ENCODE measurements at places on chromosomes 1 and 21.

DNA sequence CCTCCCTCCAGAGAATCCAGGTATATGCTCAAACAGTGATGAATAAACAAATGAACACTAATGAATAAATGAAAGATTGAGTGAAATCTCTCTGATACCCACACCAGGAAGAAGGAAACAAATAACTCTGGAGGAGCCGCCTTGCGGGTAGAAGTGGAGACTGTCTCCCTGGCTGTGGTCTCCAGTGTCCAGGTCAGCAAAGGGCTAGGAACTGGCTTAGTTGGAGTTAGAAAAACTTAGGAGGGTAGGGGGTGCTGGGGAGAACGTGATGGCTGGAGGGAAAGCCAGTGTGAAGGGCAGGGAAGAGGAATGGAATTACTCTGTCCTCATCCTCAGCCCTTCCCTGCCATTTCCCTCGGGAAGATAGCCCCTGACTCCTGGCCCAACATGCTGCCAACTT lies 537 bp downstream of the RHBDL2 start:
- DNase-seq = no peak

GRCh38 chr1:219235903-219236481 lies 62.3 kb downstream of the LYPLAL1 start:
- DNase-seq = no peak

GRCh38 chr1:10160173-10160572 lies 50.2 kb upstream of the KIF1B start:
- no peak for DNase-seq

DNA sequence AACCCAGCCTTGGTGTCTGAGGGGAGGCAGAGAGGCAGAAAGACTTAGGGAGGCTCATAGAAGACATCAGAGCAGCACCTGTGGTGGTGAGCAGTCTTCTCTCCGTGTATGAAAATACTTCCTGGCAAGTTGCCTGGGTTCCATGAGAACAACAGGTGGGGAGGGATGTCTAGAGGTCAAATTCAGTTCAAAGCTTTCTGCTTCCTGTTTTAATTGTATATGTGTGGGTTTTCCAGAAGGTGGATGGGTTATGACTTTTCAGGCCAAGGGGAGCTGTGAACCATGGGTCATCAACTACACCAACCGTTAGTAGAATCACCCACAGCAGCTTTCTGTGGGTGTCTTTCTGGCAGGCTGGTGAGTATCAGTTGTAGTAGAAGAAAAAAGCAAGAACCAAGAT lies 4.1 kb upstream of the FCRL2 start:
- DNase-seq = no peak

DNA sequence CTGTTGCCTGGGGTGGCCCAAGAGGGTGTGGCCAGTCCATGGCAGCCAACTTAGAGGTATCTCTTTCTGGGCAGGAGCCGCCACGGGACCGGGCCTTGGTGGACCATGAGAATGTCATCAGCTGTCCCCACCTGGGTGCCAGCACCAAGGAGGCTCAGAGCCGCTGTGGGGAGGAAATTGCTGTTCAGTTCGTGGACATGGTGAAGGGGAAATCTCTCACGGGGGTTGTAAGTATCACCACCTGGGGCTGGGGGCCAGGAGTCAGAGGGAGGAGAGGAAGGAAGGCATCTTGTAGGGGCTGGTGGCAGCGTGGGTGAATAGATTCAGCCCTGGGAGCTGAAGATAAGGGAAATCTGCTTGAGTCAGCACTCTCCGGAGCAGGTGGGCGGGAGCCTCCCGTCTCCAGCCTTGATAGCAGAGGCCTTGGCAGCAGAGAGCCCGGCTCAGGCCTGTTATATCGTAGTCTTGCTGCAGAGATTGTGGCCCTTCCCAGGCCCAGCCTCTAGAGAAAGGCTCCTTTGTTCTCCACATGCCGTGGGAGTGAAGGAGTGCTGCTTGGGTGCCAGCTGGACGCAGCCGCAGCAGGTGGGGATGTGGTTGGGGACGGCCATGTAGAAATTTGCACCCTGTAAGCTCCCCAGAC lies 25.4 kb downstream of the PHGDH start:
- DNase-seq = no peak

DNA sequence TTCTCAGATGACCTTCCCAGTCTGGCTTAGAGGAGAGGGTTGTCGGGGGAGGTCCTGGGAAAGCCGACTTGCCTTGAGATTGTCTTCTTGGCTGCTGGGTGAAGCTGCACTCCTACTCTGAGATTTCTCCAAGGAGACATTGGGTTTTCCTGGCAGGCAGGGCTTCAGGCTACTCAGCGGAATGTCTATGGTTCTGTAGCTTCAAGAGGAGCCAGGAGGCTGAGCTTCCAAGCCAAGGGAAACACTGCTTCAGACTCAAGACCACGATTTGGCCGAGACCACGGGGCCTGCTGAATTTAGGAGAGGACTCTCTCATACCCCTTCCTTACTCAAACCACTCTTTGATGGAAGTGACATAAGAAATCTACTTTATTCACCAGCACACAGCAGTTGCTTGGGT lies 67.8 kb downstream of the NTMT2 start:
- no peak for DNase-seq

GRCh38 chr1:212879947-212880690 lies 22.0 kb downstream of the FLVCR1 start:
- no peak for DNase-seq

DNA sequence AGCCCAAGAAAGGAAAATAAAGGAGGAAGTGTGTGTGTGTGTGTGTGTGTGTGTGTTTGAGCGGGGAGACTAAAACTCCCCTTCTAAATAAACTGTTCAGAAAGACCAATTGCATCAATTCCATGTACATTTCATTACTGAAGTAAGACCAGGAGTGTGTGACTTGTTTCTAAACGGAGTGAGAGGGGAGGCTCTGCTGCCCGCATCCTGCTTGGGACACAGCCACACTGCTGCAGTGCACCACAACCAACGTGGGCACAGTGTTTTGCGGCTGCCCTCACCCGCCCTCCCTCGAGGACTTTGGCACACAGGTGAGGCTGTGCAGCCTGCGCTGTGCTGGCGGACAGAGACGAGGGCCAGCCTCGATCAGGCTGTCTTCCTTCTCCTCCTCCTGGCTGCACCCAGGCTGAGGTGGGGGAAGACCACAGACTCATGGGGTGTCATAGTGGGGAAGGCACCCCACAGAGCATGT lies 31.0 kb upstream of the H6PD start:
- no peak for DNase-seq

DNA sequence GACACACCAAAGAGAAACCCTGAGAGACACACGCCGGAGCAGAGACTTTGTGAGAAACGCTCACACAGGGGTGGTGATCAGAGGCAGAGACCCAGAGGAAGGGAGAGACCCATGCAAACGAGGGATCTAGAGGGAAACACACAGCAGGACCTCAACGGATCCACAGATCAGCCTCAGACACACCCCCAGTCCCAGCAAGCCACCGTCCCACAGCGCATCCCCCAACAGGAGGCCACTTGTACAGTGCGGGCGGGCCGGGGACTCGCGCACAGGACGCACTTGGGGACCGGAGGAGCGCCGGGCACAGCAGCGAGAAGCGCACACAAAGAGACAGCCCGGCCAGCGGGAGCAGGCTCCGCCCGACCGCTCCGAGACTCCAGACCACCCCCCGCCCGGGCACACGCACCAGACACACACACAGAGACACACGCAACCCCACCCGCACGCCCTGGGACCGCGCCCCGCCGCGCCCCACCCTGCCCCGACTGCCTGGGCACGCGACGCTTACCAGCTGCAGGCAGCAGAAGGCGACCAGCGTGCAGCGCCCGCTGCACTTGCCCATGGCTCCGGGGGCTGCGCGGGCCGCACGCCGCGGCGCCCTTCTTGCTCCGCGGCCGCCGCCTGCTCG lies 587 bp downstream of the NKAIN1 start:
- peak; percentile 57 for DNase-seq

GRCh38 chr1:195958131-195958530 lies 650.1 kb downstream of the KCNT2 start:
- no peak for DNase-seq

GRCh38 chr1:31427322-31427721 lies 14.3 kb downstream of the SERINC2 start:
- DNase-seq = no peak

DNA sequence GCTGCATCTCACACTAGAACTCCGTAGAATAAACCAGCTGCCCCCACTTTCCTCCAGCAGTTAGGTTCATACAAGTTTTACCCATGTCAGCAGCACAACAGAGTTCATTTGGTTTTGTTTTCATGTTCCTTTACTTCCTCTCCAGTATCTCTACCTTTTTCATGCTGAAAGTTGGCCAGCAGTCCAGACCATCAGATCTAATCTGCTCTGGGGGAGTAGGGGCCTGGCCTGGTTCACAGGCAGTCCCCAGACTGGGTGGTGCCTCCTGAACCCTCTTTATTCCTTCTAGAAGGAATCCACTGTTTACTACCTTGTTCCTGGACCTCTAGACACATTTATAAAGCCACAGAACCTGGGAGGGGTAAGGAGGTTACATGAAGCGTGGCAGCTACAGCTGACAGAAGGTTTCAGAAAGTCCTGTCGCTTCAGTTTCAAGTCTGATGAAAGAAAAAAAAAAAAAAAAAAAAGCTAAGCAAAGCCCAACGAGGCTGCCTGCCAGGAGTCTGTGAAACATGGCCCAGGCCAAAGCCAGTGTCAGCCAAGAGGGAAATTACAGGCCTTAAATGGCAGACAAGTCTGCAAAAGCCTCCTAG lies 184.6 kb upstream of the JUN start:
- DNase-seq = peak; percentile 7

- no peak for DNase-seq
Measured at GRCh38 chr1:31669433-31669785, 24.7 kb upstream of the PEF1 start.

GRCh38 chr1:52601991-52602855 lies at the start of gene GPX7:
TSS of gene GPX7 (plus strand) at chr1:52602371. CDS start at chr1:52602410, 39 bp downstream.
- peak; percentile 22 for DNase-seq

- DNase-seq = peak; percentile 51
Measured at GRCh38 chr1:213014642-213015041, 1.0 kb downstream of the ANGEL2 start.

- DNase-seq = no peak
Measured at GRCh38 chr21:45327441-45328197, 39.9 kb upstream of the POFUT2 start.

GRCh38 chr1:51669272-51669671 lies 52.4 kb downstream of the OSBPL9 start:
- DNase-seq = no peak

- peak; percentile 77 for DNase-seq
Measured at GRCh38 chr1:208098773-208099172, 145.4 kb downstream of the PLXNA2 start.

DNA sequence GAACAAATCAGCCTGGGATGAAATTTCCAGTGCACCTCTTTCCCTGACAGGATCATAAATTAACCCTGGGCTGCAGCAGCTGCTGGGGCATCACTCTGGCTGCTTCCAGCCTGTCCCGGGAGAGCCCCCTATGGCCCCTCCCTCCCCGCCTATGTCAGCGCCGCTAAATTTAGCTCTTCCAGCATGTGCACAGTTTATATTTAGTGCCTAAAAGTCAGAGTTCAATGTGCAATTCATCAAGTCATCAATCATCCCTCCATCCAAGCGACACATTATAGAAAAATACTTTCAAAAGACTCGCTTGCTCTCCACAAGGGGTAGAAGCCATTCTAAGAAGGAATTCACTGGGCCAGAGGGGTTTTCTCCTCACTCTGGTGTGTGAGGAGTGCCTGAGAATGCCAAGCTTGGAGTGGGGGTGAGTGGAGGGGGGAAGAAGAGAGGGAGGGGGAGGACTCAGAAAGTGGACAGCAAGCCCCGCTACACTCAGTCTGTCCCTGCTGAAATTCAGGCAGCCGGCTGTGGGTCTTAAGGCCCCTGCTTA lies 37.4 kb downstream of the XCL1 start:
- no peak for DNase-seq

Measured in NCI-H1092 treated with DMSO at 0.1 percent for 48 hours (cell line).